ENCODE measurements at places on chromosomes 6 and 20.

- no peak for DNase-seq
Observed at GRCh38 chr6:37354526-37355384, 972 bp downstream of the RNF8 start.

DNA sequence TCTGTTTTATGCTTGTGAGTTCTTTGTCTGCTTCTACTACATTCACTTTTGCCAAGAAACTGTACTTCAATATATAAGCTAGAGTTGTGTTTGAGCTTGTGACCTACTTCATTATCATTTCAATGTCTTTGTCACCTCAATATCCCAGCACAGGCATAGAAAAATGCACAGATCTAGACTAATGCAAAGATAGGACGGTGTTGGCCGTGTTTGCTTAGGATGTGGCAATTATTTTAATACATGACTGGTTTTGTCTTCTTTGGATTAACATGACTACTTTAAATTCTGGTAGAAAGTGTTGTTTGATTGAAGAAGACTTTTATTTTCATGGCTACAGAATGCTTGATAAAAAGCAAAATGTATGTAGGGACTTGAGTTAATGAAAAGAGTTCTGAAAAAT, 1075.0 kb upstream of the GJE1 start:
- no peak for DNase-seq

DNA sequence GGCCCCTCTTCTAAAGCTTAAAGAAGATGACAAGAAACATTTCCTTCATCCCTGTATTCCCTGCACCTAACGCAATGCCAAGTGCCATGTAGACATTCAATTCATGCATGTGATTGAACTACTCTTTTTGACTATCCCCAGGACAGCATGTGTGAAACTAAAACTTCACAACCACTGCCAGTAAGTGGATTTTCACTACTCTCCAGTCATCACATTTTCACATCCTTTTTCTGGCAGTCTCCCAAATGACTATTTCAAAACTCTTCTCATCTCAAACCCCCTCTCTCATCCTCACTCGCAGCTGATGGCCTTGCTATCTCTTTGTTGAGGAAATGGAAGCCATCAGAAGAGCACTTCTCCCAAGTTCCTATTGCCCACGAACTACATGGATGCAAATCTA, 122.6 kb downstream of the OPRM1 start:
- DNase-seq = no peak

DNA sequence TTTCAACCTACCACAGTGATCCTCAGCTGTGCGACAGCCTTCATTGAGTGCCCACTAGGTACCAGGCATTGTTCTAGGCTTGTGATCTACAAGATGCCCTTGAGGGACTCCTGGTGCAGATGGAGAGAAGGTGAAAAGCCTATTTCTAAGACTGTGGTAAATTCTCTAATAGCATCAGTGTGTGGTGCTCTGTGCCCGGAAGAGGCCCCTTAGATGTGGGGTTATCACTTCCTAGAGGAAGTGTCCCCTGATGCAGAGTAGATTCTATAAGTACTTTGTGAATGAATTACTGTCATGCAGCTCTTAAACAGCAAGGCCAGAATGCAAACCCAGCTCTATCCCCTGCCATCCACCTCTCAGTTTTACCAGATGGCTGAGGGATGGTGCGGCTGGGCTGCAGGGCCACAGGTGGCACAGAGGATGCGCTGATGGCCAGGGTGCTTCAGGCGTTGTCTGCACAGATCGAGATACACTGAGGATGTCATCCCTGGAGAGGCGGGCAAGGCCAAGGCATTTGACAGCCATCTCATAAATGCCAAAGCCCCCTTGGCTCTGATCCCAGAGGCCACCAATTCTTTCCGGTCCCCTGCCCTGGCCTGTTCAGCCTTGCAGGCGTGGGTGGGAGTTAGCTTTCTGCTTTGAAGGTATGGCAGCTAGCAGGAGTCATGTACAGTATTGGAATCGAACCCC, 96.7 kb downstream of the TOX2 start:
- peak; percentile 34 for DNase-seq

- DNase-seq = no peak
Observed at GRCh38 chr20:59314997-59315396, 14.6 kb downstream of the EDN3 start.

GRCh38 chr20:20711413-20711812, 1.0 kb downstream of the RALGAPA2 start:
- DNase-seq = no peak

DNA sequence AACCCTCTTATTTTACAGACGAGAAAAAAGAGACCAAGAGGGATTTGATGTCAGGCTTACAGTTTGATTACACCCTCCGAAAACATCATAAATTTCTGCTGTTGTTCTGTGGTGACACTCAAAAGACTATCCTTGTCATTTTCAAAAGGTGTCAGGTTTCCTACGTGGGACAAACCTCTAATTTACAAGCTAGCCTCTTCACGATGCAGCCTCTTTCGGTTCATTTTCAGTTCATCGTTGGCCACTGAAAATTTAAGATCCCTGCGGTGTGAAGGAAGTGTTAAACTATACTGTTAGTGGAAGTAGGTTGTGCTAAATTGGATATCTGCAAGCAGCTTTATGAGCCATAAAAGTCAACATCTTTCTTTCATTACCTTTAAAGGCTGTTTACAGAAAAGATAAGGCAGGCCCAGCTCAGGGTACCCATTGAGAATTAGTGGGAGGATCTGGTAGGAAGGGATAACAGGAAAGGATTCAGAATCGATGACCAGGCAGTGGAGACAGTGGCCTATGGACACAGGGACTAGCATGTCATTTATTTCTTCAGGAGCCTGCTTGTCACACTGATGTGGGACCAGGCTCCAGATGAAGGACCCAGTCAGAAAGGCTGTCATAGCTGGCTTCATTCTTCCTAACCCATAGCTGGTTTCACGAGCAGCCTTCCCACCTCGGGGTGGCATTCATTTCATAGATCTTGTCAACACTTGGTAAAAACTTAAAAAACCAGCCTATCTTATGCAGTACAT, 329.1 kb upstream of the SOX4 start:
- DNase-seq = no peak

DNA sequence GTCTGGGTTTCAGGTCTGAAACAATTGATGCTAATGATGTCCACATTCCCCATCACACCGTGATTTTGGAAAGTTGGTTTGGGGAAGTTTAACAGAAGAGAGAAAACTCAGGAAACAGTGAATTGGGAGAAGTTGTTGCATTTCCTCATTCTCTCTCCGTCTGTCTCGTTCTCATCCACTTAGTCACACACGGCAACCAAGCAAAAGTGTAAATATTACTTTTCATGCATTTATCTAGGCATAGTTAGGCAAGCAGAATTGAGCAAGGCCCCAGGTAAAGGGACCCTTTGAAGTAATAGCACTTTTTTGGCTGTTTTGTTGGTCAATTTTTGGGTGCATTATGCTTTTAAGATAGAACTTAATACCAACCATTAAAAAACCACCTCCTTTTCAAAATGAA, 137.0 kb upstream of the SULF2 start:
- no peak for DNase-seq

GRCh38 chr20:5688431-5688972, 61.7 kb upstream of the SHLD1 start:
- no peak for DNase-seq

DNA sequence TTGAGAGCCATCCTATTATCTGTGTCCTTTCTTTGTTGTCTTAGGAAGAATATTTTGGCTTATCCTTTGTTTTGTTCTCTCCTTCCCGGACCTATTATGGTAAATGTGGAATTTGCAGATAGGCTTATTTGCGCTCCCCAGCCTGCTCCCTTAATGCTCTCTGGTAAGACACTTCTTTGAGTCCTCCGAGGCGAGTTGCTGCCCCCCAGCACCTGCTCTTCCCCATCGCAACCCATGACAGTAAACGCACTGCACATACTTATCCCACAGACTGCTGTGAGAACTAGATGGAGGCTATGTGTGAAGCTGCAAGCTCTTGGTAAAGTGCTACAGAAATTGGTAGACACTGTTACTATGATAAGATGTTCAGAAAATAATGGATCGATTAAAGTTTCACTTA, 47.0 kb upstream of the ESR1 start:
- DNase-seq = no peak

DNA sequence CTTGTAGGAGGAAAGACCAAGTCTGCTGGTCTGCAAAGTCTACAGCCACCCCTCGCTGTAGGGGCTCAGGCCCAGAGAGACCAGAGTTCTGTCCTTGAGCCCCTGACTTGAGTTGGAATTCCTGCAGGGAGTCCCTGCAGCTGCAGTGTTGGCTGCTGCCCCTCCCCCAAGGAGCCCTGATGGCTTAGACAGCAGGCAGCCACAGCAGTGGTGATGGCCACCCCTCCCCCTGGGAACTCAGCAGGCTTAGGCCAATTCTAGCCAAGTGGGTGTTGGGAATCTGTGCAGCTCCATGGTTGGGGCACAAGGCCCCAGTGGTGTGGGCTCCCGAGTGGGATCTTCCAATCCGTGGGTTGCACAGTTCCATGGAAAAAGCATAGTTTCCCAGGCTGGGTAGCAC, 345.4 kb downstream of the CD109 start:
- DNase-seq = no peak

GRCh38 chr6:138468320-138469015, 30.8 kb downstream of the NHSL1 start:
- DNase-seq = no peak

GRCh38 chr6:69985180-69985579, 118.8 kb downstream of the COL19A1 start:
- DNase-seq = no peak

DNA sequence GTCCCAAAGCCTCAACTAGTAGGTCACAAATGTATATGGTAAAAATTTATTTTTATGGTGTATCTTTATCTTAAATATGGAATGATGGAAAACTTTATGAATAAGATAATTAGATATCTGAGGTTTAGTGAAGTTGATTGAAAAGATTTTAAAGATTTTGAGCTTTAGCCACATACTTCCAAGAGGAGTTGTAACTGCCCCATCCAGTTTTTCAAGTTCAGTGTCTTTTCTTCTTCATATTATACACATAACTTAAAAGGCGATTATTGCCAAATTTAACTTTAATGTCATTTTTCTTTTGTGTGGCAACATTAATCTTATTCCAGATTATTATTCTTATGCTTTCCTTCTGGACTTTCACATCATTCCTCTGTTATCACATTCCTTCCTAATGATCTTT, 266.4 kb downstream of the TINAG start:
- DNase-seq = no peak

DNA sequence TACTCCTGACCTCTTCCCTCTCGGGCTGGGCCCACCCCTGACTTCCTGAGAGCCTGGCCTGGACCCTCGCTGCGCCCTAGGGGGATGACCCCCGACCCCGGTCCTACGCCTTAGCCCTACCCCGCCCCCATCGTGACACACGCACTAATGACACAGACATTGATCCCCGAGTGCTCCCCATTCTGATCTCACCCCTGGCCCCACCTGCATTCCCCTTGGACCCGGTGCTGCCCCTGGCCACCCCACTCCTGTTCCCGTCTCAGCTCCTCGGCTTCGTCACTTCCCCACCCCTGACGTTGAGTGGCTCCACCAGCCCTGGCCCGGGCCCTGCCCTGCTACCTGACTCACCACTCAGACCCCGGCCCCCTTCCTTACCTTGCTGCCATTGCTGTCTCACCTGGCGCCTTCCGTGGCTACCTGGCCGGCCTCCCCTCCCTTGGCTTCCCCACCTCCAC, 12.1 kb downstream of the RBCK1 start:
- DNase-seq = no peak

DNA sequence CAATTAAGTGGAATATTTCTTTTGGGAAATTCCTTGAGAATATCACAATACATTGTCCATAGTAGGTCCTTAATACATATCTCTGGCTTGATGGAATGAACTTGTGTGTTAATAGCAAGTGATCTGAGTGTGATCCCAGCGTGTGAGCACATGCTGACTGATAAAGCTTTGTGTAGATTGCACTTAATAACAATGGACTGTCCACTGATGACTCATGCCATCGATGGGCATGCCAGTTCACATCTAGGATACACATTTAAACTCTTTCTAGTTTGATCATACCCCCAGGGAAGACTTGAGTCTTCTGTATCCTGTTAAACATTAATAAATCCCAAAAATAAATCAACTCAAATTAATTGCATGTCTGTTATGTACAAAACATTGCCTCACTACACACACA, 454.3 kb upstream of the SPTLC3 start:
- DNase-seq = no peak

DNA sequence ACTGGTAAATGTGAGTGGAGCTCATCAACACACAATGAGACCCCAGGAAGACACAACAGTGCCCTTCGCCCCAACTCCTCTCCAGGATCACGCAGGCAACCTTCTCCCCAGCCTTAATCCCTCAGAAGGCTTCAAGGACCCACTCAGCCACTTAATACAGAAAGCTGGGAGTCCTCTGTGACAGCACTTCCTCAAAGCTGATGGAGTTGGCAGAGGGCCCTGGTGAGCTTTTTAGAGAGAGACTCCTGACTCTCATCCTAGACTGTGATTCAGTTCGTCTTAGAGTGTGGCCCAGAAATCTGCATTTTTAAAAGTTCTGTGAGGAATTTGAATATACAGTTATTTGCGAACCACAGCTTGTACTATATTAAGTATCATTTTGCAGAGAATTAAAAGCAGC, 187.7 kb downstream of the UST start:
- DNase-seq = no peak

DNA sequence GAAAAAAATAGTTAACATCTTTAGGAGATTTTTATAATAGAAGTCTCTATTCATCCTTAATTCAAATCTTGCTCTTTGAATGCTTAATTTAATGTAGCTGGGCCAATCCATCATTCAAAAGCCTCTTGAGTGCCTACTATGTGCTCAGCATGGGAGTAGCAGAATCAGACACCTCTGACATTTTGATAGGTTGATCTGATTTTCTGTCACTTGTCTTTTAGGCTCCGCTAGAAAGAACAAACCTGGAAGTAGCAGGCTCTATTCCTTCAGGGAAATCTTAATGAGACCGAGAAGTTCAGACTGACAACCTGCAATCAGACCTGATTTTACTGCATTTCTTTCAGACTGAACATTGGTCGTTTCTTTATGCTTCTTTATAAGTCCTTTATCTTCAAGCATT, 588.6 kb upstream of the MANEA start:
- no peak for DNase-seq

DNA sequence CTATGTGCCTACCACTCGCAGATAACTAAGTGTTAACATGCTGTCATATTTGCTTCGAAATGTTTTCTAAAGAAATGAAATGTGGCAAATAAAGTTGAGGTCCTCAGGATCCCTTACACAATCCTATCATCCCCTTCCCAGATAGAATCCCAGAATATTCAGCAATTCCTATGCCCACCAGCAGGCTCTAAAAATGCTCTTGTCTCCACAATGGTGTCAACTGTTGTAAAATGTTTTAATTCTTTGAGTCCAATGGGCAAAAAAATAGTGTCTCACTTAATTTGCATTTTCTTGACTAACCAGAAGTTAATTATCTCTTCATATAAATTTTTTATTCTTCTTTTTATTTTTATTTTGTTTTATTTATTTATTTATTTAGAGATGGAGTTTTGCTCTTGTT, 103.9 kb upstream of the MAP7 start:
- DNase-seq = no peak

DNA sequence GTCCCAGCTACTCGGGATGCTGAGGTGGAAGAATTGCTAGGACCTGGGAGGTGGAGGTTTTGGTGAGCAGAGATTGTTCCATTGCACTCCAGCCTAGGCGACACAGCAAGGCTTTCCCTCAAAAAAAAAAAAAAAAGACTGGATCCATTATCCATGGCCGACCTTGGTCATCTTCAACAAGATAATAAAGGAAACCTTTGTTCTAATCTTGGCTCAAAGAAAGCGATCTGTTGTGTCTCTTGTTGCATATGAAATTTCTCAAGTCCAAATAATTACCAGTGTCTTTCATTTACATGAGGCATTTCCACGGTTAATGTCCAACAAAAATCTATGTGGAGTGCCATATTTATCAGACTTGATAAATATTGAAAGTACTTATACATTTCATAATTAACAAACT, 23.7 kb upstream of the KIF16B start:
- DNase-seq = no peak

Measured in naive thymus-derived CD8-positive, alpha-beta T cell (primary cell).